Osteocyte (in vitro differentiated cells): ENCODE measurements at places on chromosomes 16 and 17.

DNA sequence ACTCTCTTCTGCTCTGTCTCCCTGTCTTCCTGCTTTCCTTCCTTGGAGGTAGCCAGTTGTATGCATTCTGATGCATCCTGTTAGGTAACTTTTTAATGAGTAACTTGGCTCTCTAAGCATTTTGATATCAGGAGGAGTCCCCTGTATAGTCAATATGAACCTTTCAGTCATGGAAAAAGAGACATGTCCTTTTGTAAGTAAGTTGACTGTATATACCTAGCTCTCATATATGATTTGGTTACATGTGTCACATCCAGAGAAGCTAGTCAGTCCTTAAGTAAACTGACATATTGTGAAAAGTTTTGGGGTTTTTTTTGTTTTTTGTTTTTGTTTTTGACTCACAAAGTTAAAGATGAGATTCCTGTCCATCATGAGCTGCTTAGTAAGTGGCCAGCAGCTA, 18.8 kb downstream of the UTP18 start:
- peaks cover 4% of the 10 kb centered on the region for H3K4me1 ChIP-seq
- no peak overlapping the region for H3K4me3 ChIP-seq
- H3K27ac ChIP-seq: no peak overlapping the region
- peaks cover 58% of the 10 kb centered on the region for H3K36me3 ChIP-seq

- no peak overlapping the region for H3K27ac ChIP-seq
- H3K27me3 ChIP-seq: no peaks in the 10 kb centered on the region
- DNase-seq: no peak
- H3K4me1 ChIP-seq: peaks cover 18% of the 10 kb centered on the region
- H3K36me3 ChIP-seq: peaks cover 4% of the 10 kb centered on the region
- no peak overlapping the region for H3K4me3 ChIP-seq
These were observed 24.2 kb downstream of the B9D1 start for GRCh38 chr17:19338031-19338990.

DNA sequence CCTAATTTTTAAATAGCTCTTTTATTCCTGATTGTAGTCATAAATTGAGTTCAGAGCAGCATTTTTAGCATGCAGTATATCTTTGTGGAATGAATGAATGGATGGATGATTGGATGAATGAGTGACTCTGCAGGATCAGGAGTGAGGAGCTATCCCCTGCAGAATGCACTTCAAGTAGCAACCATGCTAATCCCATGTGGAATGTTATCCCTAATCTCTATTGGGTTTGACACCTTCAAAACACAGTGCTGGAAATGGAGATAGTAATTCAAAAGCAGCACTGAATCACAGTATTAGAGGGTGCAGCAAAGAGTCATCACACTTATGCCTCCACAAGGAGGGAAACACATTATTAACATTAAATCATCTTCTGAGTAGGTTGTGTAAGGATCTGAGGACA, 501.9 kb downstream of the SHISA9 start:
- H3K36me3 ChIP-seq: no peaks in the 10 kb centered on the region
- no peaks in the 10 kb centered on the region for H3K4me1 ChIP-seq
- H3K27ac ChIP-seq: no peak overlapping the region

DNA sequence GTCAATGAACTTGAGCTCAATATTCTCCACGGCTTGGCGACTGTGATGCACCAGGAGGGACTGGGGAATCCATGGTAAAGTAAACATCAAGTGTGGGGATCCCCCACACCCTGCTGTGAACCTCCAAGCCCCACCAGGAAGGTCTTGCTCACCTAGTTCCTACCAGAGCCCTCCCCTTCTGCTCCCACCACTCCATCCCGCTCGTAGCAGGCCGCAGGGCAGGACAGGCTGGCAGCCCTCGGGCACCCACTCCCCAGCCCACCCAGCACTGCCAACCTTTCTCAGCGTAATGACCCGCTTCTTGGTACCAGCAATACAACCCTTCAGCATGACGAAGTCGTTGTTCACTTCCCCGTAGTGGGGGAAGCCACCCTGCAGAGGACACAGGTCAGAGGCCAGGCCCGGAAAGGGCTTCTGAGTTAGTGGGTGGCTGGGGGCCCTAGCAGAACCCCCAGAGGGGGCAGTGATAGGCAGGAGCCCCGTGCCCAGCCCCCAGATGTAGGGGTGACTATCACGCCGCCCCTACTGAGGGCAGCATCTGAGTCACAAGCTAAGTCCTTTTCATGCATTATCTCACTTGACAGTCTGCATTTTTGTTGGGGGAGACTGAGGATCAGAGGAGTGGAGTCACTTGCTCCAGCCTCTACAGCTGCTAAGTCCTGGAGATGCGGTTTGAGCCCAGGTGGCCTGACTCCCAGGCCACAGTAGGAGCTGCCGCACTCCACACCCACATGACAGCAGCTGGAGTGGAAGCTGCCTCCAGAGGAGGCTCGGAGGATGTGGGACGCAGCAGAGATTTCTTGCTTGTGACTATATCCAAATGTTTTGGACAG, 2.8 kb upstream of the MSRB1 start:
- H3K36me3 ChIP-seq: no peaks in the 10 kb centered on the region
- H3K4me3 ChIP-seq: no peak overlapping the region
- H3K27ac ChIP-seq: no peak overlapping the region
- DNase-seq: no peak
- peaks cover 19% of the 10 kb centered on the region for H3K4me1 ChIP-seq

- peaks cover 6% of the 10 kb centered on the region for H3K27me3 ChIP-seq
- H3K4me1 ChIP-seq: no peaks in the 10 kb centered on the region
- H3K36me3 ChIP-seq: no peaks in the 10 kb centered on the region
- no peak for DNase-seq
These were observed 65.5 kb downstream of the SCNN1B start for GRCh38 chr16:23367564-23367963.

- no peaks in the 10 kb centered on the region for H3K4me1 ChIP-seq
- no peak overlapping the region for H3K27ac ChIP-seq
- DNase-seq: no peak
- no peak overlapping the region for H3K4me3 ChIP-seq
- H3K36me3 ChIP-seq: no peaks in the 10 kb centered on the region
These were observed 41.6 kb upstream of the IRF8 start for GRCh38 chr16:85857406-85857805.

DNA sequence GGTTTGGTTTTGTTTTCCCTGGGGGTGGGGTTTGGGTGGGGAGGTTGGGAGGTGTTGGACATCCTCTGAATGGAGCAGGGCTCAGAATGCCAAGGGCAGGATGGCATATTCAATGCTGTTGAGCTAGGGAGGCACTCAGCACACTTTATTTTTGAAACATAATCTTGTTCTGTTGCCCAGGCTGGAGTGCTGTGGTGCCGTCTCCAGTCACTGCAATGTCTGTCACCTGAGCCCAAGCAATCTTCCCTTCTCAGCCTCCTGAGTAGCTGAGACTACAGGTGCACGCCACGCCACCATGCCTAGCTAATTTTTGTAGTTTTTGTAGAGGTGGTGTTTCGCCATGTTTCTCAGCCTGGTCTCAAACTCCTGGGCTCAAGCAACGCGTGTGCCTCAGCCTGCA, 186.1 kb downstream of the RPTOR start:
- no peak for DNase-seq
- no peaks in the 10 kb centered on the region for H3K27me3 ChIP-seq
- no peak overlapping the region for H3K27ac ChIP-seq
- peaks cover 12% of the 10 kb centered on the region for H3K36me3 ChIP-seq
- H3K4me1 ChIP-seq: peaks cover 39% of the 10 kb centered on the region
- H3K4me3 ChIP-seq: no peak overlapping the region

DNA sequence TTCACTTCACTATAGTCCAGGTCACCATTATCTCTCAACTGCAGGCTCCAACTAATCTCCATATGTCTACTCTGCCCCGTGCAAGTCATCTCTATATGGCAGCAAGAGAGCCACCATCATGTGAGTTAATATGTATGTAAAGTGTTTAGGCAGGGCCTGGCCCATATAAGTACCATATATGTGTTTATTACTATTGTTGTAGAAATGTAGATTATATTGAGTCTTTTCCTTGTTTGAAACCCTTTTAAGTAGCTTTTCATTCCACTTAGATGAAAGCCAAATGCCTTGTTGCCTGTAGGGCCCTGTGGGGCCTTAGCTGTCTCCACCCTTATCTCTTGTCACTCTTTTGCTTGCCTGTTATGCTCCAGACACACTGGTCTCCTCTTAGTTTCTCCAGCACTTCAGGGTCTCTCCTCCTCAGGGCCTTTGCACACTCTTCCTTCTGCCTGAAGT, 164.0 kb downstream of the PHKB start:
- H3K27ac ChIP-seq: no peak overlapping the region
- peaks cover 6% of the 10 kb centered on the region for H3K36me3 ChIP-seq
- no peaks in the 10 kb centered on the region for H3K27me3 ChIP-seq
- H3K4me3 ChIP-seq: no peak overlapping the region
- H3K4me1 ChIP-seq: no peaks in the 10 kb centered on the region
- no peak for DNase-seq

DNA sequence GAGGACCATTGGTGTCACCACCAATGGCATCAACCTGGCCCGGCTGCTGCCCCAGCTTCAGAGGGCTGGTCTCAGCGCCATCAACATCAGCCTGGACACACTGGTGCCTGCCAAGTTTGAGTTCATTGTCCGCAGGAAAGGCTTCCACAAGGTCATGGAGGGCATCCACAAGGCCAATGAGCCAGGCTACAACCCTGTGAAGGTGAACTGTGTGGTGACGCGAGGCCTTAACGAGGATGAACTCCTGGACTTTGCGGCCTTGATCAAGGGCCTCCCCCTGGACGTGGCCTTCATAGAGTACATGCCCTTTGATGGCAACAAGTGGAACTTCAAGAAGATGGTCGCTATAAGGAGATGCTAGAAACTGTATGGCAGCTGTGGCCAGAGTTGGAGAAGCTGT, 111.9 kb upstream of the SIAH1 start:
- H3K27ac ChIP-seq: no peak overlapping the region
- no peaks in the 10 kb centered on the region for H3K27me3 ChIP-seq
- H3K4me1 ChIP-seq: peaks cover 47% of the 10 kb centered on the region
- DNase-seq: no peak

DNA sequence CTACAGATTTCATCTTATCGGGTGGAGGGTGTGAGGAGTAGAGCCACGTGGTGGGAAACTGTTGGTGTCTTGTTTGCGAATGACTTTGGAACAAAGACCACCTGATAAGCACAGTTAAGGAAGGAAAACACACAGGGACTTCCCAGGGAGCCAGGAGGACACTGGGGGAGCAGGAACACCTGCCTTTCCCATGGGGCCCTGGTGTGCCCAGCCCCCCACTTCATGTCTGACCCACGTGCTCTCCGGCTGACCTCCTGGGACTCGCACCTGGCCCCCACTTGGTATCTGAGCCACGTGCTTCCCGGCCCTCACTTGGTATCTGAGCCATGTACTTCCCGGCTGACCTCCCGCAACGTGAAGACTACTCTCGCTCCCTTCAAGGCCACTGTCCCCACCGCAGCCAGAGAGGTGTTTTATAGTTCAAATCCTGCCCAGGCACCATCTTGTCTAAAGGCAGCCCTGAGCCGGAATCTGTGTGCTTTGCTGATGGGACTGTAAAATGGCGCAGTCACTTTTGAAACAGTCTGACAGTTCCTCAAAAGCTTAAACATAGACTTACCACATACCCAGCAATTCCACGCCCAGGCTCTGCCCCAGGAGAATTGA, 5.4 kb upstream of the CSNK1D start:
- no peak overlapping the region for H3K27ac ChIP-seq
- no peak overlapping the region for H3K4me3 ChIP-seq
- no peaks in the 10 kb centered on the region for H3K36me3 ChIP-seq
- no peaks in the 10 kb centered on the region for H3K27me3 ChIP-seq
- H3K4me1 ChIP-seq: peaks cover 16% of the 10 kb centered on the region
- DNase-seq: no peak

DNA sequence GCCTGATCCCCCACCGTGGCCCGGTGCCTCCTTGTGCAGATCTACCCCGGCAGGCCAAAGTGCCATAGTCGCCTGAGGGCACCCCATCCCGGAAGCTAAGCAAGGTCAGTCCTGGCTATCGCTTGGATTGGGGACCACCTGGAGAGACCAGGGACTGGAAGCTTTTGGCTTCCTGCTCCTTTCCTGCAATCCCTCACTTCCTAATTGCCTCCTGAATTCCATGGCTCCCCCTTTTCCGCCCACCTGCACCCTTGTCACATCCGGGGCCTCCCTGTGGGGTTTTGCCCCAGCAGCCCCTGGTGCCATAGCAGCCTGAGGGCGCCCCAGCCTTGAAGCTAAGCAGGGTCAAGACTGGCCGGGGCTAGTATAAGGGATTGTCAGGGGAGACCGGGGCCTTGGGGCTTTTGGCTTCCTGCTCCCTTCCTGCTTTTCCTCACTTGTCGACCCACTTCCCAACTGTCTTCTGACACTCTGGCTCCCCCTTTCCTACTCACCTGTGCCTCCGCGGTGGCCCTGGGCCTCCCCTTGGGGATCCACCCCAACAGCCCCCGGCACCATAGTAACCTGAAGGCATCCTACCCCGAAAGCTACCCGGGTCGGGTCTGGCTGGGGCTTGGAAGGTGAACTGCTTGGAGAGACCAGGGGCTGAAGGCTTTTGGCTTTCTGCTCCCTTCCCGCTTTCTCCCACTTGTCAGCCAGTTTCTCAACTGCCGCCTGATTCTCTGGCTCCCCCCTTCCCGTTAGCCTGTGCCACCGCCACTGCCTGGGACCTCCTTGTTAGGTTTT, 2293.6 kb downstream of the TP53TG3F start:
- no peak overlapping the region for H3K27ac ChIP-seq
- H3K4me3 ChIP-seq: no peak overlapping the region
- no peaks in the 10 kb centered on the region for H3K27me3 ChIP-seq
- H3K36me3 ChIP-seq: no peaks in the 10 kb centered on the region

DNA sequence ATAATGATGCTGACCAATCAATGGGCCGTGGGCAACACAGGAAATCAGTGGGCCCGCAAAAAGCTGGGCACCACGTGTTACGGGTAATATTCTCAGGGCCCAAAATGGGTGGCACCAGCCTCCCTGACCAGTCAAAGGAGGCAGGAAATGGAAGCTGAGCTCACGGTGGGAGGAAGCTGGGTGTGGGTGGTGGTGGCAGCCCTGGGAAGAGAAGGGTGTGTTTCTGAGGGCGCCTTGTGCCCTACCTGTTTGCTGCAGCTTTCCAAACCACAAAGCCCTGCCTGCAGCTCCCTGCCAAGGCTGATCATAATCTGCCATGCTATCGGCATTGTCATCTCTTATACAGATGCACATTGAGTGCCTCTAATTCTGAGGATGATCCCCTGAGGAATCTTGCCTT, 457.9 kb downstream of the SLC39A11 start:
- H3K27ac ChIP-seq: no peak overlapping the region
- no peak overlapping the region for H3K4me3 ChIP-seq
- H3K36me3 ChIP-seq: peaks cover 2% of the 10 kb centered on the region
- H3K27me3 ChIP-seq: peaks cover 3% of the 10 kb centered on the region
- DNase-seq: no peak

DNA sequence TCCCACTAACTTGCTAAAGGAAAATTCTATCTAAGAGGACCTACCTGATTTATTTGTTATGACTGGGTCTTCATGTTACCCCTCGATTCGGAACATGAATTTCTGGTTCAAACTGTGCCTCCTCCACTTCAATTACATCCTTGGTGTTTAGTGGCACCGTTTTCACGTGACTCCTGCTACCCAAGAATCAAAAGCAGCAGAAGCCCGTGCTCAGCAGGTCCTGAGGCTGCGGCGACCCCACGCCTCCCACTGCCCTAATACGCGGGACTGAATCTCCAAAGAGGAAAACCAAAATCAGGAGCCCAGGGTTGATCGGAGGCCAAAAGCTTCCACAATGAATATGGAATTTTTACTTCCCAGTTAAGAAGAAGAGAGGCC, 94.0 kb upstream of the METRNL start:
- H3K27ac ChIP-seq: peak overlapping the region; percentile 50
- no peaks in the 10 kb centered on the region for H3K36me3 ChIP-seq
- peaks cover 17% of the 10 kb centered on the region for H3K4me1 ChIP-seq
- no peak overlapping the region for H3K4me3 ChIP-seq
- no peak for DNase-seq
- no peaks in the 10 kb centered on the region for H3K27me3 ChIP-seq
